ENCODE measurements at places on chromosomes 3 and 15.
A peak's percentile ranks its signal among the peaks of the same experiment; 100 is the strongest.

DNA sequence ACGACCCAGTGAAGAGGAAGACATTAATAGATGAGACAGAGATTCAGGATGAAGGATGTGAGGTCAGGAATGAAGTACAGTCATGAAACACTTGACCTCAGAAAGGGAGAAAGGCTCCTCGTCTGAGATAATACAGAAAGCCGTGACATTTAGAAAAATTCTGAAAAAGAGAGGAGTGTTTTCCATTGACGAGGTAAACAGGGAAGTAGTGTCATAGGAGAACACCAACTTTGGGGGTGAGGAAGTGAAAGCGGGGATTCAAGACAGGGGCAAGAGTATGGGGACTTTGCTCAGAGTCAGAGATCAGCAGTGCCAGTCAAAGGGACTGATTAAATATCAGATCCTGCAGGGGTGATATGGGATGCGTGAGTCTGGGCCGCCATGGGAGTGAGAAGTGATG, 160.9 kb downstream of the PLCL2 start:
- no peak for DNase-seq

DNA sequence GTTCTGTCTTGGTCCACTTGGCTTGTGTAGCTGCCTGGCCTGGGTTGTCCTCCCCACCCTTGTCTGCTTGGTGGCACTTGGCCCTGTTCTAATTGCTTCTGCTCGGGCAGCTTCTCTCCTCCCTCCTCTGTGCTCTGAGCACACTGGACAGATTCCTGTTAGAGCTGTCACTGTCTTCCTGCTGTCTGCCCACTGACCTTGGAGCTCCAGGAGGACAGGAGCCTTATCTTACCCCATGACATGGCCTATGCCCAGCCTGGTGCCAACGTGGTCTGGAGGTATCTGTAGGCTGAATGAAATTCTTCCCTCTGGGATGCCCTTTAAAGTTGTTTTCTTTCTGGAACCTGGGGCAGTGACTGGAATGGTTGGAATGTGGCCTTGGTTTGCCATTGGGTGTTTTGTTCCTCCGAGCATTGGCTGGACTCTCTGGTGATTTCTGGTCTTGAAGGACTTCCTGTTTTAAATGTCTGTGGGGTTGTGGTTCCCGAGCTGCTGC, 94.1 kb downstream of the FAM43A start:
- DNase-seq, result no peak

- DNase-seq, result no peak
Observed at GRCh38 chr15:99955532-99955931, 222.3 kb upstream of the LYSMD4 start.

GRCh38 chr3:139611528-139611927, 66.2 kb downstream of the NMNAT3 start:
- DNase-seq, result no peak

- DNase-seq, result no peak
Observed at GRCh38 chr15:39736412-39737195, 46.0 kb downstream of the FSIP1 start.

GRCh38 chr15:23073890-23074646, 34.7 kb upstream of the TUBGCP5 start:
- no peak for DNase-seq

- no peak for DNase-seq
Observed at GRCh38 chr3:39705351-39705900, 104.0 kb upstream of the MYRIP start.

- DNase-seq, result no peak
Observed at GRCh38 chr3:161991901-161992540, 495.4 kb downstream of the OTOL1 start.

- no peak for DNase-seq
Observed at GRCh38 chr3:195899701-195900435, 8.5 kb downstream of the TNK2 start.

DNA sequence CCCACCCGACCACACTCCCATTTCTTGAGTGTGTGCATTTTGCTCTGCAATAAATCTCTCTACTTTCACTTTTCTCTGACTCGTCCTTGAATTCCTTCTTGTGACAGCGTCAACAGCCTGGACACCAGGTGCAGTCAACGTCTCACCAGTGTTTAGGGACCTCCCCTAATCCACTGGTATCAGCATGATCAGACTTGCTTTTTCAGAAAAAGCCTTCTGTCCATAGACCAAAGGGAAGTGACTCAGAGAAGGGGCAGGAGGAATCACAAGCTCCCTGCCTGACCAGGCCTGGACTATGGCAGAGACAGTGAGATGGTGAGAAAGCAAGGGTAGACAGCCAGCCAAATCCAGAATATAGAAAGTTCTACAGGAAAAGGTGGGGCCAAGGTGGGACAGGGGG, 15.5 kb downstream of the CCR5 start:
- no peak for DNase-seq

DNA sequence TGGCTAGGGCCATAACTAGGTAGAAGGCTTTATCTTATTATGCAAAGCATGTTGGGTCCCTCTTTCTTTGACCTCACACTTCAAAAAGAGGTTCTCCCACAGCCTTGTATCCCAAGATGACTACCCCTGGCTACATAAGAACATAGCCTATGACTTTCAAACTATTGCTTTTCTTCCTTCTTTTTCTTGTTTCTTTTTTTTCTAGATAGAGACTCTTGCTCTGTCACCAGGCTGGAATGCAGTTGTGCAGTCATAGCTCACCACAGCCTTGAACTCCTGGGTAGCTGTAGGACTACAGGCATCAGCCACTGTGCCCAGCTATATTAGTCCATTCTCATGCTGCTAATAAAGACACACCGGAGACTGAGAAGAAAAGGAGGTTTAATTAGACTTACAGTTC, 47.2 kb downstream of the DIPK2A start:
- no peak for DNase-seq

DNA sequence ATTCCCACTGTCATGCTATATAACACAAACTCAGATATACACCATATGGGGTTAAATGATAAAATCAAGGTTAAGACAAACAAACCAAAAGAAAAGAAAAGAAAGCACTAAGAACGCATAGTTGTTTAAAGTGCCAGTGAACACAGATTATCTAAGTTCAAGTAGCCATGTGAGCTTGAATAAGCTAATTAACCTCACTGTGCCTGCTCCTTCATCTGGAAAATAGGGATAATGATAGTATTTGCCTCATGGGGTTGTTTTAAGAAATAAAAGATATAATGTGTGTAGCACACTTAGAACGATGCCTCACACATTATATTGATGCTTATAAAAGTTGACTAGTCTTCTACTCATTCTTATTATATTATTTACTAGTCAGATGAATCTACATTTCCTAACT, 72.6 kb upstream of the IL12A start:
- no peak for DNase-seq

GRCh38 chr3:124453189-124453588, 277.1 kb upstream of the UMPS start:
- DNase-seq, result no peak

DNA sequence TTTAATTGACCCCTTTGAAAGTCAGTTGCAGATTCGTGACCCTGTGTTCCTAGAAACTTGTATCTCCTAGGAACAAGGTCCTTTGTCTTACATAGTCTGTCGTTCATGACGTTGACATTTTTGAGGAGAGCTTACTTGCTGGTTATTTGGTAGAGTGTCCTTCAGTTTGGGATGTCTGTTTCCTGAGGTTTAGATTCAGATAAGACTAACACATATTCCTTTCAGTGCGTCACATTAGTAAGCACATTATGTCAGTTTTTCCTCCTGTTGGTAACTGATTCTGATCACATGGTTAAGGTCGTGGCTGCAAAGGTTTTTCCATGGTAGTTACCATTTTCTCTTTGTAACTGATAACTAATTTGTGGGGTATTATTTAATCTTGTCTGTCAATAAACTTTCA, 80.8 kb downstream of the PCCB start:
- no peak for DNase-seq

DNA sequence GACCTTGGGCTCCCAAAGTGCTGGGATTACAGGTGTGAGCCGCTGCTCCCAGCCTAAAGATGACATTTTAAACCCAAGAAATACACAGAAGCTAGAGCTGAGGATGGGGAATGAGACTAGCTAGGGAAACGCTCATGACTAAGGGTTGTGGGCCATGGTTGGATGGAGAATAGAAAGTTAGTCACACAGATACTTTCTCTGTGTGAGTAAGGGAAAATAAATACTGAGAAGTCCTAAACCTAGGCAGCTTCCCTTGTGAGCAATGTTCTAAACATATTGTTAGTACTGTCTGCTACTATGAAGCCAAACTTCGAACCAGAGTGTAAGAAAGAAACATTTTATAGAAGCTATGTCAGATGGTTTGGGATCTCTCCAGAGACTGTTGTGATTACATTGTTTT, 304.8 kb upstream of the STAC start:
- no peak for DNase-seq

- peak; percentile 45 for DNase-seq
Observed at GRCh38 chr3:56468184-56469106, at the start of gene ERC2. ERC2 (minus strand) TSS chr3:56468467.

DNA sequence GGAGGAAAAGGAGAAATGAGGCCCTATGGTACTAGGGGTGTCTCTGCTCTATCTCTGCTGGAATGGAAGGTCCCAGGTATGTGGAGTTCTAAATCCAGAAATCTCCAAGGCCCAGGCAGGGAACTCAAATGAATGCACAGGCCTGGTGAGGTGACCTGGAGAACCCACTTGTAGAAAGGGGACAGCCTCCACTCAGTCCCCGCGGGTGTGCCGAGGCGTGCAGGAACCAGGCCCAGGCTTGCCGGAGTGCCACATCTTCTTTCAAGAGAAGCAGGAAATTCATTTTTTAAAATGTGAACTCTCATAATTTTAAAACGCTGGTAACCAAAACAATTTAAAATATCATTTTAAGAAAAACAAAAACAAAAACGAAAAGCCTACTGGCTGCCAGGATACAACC, 32.2 kb upstream of the ADCY5 start:
- no peak for DNase-seq

GRCh38 chr3:57015350-57015729, 45.1 kb upstream of the SPATA12 start:
- no peak for DNase-seq

- no peak for DNase-seq
Observed at GRCh38 chr3:151268267-151269235, 9.8 kb downstream of the P2RY14 start.

DNA sequence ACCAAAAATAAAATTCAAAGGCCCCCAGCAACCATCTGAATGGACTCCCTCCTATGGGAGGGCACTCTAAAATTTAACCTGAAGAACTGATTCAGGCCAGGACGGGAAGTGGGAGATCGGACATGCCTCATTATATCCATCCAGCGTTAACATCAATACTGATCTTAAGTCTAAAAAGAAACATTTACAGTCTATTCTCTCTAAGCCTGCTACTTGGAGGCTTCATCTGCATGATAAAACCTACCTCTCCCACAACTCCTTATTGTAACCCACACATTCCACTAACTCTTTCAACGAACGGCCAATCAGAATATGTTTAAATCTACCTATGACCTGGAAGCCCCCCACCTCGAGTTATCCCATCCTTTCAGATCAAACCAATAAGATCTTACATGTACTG, 68.4 kb downstream of the HERC1 start:
- DNase-seq, result no peak

GRCh38 chr3:124078953-124079911, 87.3 kb upstream of the ROPN1 start:
- no peak for DNase-seq

GRCh38 chr3:144660186-144660585, 688.6 kb downstream of the DIPK2A start:
- no peak for DNase-seq

- DNase-seq, result no peak
Observed at GRCh38 chr3:134372396-134373270, 1.6 kb downstream of the AMOTL2 start.

- no peak for DNase-seq
Observed at GRCh38 chr3:65411367-65411766, 627.4 kb downstream of the MAGI1 start.

- no peak for DNase-seq
Observed at GRCh38 chr15:88646088-88646405, 7.2 kb downstream of the ISG20 start.

- no peak for DNase-seq
Observed at GRCh38 chr15:91751611-91752010, 101.9 kb upstream of the SLCO3A1 start.

DNA sequence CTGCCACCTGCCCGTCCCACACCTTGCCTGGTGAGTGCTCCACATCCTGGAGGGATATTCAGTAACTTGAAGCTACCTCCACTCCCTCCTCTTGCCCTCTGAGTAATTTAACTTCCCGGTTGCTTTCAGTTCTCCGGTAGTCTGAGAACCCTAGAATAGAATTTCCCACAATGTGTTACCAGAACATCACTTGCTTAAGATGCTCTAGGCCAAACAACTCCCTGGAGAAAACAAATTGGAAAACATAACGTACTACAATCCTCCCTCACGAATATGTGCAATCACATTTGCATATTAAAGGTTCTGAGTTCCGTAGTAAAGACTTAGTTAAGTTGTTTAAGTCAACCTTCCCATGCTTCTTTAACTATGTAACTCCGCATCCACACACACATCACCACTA, 44.8 kb downstream of the SLCO2A1 start:
- DNase-seq, result no peak

DNA sequence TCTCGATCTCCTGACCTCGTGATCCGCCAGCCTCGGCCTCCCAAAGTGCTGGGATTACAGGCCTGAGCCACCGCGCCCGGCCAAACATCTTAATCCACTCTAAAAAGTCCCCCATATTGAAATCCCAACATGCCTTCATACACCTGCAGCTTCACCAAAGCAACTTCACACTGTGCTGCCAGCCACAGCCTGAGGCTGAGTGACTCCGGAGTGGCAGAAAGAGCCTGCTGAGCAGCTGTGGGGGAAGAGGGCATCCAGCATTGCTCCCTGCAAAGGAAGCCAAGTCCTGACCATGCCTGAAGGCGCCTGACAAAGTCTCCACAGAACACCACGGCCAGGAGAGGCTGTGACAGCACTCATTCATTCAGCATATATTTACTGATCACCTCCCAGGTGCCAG, 21.6 kb upstream of the VGLL4 start:
- DNase-seq, result no peak

- DNase-seq, result peak; percentile 42
Observed at GRCh38 chr3:11060500-11061251, 68.1 kb downstream of the SLC6A1 start.

GRCh38 chr3:65545429-65545828, 493.3 kb downstream of the MAGI1 start:
- DNase-seq, result no peak

GRCh38 chr3:13506239-13506638, 26.1 kb downstream of the HDAC11 start:
- no peak for DNase-seq

GRCh38 chr15:78209646-78210348, 24.6 kb downstream of the ACSBG1 start:
- no peak for DNase-seq

- peak; percentile 8 for DNase-seq
Observed at GRCh38 chr15:77870195-77871065, 207.1 kb downstream of the TBC1D2B start.

GRCh38 chr3:114115143-114115542, 58.6 kb downstream of the QTRT2 start:
- no peak for DNase-seq

All from hypothalamus (tissue), 51 donors.